ENCODE measurements at places on chromosomes 1 and 21.

GRCh38 chr1:17881761-17882160 lies 126.6 kb downstream of the ACTL8 start:
- DNase-seq, result no peak

- no peak for DNase-seq
These were observed 615 bp downstream of the KRTAP10-5 start for GRCh38 chr21:44579833-44580144.

- no peak for DNase-seq
These were observed 261.7 kb downstream of the MATN1 start for GRCh38 chr1:30461640-30462039.

- DNase-seq, result no peak
These were observed 62.8 kb downstream of the OVGP1 start for GRCh38 chr1:111364690-111365089.

DNA sequence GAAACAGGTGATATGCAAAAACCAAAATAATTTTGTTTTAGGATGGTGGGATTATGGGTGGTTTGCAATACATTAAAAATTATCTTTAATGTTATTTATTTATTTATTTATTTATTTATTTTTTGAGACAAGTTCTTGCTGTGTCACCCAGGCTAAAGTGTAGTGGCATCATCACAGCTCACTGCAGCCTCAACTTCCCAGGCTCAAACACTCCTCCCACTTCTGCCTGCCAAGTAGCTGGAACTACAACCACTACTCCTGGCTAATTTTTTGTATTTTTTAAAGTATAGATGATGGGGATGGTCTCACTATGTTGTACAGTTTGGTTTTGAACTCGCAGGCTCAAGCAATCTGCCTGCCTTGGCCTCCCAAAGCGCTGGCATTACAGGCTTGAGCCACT lies 6.5 kb upstream of the PYCR2 start:
- DNase-seq, result no peak

GRCh38 chr21:29523646-29524045 lies 224.9 kb downstream of the BACH1 start:
- no peak for DNase-seq
